Femur (tissue), 1 donor: ENCODE measurements at places on chromosomes 11 and 22.

DNA sequence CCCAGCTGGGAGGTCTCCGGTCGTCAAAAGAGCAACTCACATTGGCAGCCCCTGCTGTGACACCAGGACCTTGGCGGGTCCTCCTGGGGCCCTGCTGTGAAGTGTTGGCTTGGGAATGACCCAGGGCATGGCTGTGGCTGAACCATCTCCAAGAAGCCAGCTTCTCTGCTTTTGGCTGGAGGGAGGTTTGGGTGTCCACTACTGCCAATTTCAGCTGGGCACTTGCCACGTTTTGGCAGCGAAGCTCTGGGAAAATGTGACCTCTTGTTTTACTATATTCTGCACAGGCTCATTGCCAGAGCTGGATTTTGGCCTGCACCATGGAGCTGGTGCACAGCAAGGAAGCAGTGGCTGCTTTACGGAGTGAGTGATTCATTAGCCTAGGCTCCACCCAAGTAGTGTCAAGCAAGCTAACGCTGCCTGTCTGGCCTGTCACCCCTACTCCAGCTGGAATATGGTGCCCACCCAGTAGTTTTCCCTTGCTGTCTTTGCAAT lies 24.3 kb upstream of the SMCO4 start:
- DNase-seq = peak; percentile 74

- no peak for DNase-seq
These were observed 71.3 kb downstream of the ATXN10 start for GRCh38 chr22:45742866-45743450.

DNA sequence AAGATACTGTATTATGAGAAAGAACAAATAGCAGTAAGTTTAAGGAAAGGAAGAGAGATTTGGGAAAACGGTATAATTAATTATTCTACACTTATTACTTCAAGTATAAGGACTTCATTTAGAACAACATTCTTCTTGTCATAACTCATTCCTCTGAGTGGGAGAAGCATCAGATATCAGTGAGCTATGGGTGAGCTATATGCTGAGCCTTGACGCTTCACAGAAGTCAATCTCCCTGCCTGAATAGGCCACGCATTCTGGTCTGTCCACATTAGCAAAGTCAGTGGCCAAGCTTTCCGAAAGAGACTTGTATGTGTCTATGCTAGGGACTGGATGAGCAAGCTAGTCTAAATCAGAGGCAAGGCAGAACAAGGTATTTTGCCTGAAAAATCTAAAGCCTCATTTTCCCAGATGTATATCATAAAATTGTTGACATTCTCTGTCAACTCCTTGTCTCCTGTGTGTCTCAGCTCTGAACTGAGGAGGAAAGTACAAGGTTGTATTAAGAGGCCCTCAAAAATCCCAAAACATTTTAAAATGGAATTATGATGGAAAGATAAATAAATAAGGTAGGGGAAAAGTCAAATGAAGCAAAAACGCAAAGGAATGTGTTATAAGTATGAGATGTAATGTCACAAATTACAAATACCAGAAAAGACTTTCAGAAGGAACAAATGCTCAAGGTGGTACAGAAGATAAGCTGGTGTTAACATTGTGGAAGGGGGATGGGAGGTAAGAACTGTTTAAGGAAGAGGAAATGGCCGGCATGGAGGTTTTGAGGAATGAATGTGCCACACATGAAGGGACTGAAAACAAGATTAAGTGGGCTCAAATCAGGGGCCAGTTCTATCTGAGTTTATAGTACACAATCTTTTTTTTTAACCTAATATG lies 1.4 kb downstream of the OR52N2 start:
- DNase-seq = no peak

DNA sequence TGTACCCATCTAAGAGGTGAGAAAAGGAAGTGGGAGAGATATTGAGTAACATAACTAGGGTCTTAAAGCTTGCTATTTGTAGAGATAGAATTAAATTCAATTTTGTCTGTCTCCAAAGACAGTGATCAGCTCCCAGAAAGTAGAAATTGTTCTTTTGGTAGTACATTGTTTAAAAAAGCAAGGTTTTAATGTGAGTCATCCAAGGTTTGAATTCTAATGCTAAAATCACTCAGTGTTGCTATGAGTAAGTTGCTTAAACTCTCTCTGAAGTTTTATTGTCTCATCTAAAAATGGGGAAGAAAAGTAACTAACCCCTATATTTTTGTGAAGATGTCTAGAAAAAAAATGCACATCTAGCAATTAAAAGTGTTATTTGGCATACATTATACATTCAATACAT lies 1004.5 kb upstream of the CCDC90B start:
- no peak for DNase-seq

DNA sequence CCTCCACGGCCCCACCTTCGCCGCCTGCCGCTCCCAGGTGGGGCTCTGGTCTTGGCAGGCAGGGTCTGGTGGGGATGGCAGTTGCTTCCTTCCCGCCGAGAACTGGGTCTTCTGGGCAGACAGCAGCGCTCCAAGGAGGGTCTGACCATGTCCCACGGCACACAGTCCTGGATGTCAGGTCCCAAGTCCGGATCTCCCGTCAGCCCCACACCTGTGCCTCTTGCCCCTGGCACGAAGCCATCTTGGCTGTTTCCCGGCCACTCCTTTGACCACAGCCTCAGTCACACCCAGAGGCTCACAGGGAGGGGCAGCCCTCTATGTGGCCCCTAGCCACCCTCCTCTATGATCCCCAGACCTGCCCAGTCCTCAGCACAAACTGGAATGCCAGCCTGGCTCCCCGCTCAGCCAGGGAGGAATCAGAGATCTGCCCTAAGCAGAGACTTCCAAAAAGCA lies 14.3 kb downstream of the MUC5B start:
- no peak for DNase-seq

- DNase-seq = no peak
These were observed 88.5 kb downstream of the ZBTB16 start for GRCh38 chr11:114148013-114148382.

DNA sequence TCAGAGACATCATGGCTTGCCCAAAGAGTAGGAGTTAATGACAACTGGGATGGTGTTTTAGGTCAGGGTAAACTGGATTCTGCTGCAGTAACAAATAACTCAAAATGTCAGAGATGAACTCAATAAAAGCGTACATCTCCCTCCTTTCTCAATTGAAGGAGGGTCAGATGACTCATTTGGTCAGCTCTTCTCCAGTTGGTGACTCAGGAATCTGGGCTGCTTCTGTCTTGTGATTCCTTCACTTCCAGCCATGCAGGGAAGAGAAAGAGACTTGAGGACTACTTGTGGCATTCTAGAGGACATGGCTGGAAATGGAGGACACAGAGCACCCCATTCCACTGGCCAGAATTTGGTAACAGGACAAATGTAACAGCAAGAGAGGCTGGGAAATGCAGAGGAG lies 3.2 kb upstream of the SYT13 start:
- no peak for DNase-seq

GRCh38 chr11:132607575-132607974 lies 924.7 kb downstream of the OPCML start:
- no peak for DNase-seq

- no peak for DNase-seq
These were observed 5.3 kb upstream of the OR52M1 start for GRCh38 chr11:4539603-4540219.

DNA sequence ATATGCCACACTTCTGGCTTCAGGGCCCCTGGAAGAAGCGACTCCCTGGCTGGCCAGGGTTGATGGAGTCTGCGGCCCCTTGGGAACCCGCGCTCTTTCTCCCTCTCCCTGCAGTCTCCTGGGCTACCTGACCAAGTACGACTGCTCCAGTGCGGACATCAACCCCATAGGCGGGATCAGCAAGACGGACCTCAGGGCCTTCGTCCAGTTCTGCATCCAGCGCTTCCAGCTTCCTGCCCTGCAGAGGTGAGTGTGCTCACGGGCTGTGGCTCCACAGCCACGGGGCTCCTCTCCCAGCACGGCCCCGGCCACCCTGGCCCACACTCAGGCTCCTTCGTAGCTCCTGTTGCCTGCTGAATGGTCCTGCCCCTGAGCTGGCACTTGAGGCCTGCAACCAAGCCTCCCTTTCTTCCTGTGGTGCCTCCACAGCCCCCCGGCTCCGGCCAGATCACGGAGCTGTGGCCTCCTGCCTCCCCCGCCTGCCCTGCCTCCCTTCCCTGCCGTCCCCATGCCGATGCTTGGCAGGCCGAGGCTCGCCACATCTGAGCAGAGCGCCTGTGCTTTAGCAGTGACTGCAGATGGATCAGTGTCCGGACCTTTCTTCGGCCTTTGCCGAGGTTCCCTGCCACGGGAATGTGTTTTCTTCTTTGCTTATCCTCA lies 36.2 kb upstream of the KRTAP5-7 start:
- no peak for DNase-seq

DNA sequence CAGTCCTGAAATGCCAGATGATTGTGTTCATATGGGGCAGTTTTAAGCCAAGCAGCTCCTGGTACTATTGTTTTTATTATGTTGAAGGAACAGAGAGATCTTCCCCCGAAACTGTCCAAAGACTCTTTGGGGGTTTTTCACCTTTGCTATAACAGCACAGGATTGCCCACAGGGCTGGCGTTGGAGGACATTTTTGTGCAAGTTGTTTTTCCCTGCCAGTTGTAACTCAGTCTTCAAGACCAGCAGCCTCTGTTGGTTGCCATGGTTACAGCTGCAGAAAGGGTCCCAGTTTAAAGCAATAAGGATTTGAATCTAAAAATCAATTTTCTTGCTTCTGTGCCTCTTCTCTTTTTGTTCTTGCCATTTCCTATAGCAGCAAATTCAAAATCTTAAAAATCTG lies 45.4 kb upstream of the YWHAH start:
- no peak for DNase-seq

GRCh38 chr11:65575568-65576231 lies at the start of gene EHBP1L1:
Gene EHBP1L1, plus strand, starts transcription at chr11:65576053. Its CDS starts 250 bp downstream, at chr11:65576303.
- DNase-seq = peak; percentile 78

- DNase-seq = no peak
These were observed 130.6 kb downstream of the ST3GAL4 start for GRCh38 chr11:126485986-126486635.
